ENCODE measurements at places on chromosomes 3 and 15.

DNA sequence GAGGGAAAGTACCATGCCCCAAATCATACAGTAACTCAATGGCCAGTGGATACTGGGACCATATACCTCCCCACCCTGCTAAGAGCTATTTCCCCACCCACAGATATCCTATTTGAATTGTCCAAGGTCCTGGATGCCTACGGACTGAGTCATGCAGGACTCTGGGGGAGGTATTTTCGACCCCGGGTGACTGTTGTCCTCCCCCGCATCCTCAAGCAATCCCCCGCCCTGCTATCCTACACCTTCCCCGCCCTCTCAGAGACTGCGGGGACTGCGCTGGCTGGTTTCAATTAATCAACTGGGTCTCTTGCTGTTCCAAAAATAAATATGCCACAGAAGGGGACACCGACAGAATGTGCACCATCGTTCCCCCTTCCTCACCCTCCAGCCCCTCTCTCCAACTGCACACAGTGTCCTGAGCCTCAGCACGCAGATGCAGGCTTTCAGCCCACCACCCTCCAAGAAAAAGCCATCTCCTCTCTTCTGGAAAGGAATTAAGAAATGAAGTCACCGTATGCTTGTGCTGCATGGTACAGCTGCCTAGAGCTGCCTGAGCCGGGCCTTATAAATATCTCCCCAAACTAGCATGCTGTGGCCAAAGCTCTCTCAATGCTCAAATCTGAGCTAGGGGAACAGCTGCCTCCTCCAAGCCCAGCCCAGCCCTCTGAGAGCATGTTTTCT is 8.1 kb downstream of the CAV3 start:
- DNase-seq = no peak

GRCh38 chr15:48096355-48096786 is 24.4 kb upstream of the SLC24A5 start:
- no peak for DNase-seq

DNA sequence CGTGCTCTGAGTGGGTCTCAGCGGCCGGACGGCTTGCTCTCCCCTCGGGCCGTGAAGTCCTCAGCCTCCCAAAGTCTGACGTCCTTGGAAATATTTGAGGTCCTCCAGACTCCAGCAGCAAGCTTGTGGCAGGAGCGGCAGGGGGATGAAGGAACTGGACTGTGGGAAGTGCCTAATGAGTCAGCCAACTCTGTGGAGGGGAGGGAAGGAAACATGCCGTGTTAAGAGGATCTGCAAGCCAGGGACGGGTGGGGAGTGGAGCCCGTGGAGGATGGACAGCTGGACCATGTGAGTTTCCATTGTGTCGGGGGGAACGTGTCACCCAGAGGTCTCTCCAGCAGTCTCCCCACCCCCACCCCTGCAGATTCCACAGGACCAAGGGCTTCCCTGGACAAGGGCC is 39.4 kb upstream of the IDH2 start:
- DNase-seq = no peak

DNA sequence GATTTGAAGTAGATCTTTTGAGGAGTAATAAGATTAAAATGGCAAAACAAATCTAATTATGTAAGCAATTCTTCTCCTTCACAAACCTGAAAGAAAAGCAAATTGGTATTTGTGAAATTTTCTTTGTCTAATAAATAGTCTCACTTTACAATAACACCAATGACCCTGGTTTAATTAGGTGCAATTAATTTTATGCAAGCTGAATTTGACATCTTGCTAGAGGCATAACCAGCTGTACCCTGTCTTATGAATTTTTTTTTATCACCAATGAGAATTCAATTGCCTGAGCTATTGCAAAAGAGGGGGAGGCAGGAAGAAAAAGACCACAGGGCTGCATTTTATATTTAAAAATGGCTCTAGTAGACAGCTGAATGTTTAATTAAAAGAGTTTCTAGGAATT is 113.5 kb upstream of the IL12A start:
- DNase-seq = no peak

GRCh38 chr3:14150078-14150477 is 25.2 kb downstream of the TMEM43 start:
- DNase-seq = no peak

Measured in GOT3 (cell line).